ENCODE measurements at places on chromosomes 1 and 21.

DNA sequence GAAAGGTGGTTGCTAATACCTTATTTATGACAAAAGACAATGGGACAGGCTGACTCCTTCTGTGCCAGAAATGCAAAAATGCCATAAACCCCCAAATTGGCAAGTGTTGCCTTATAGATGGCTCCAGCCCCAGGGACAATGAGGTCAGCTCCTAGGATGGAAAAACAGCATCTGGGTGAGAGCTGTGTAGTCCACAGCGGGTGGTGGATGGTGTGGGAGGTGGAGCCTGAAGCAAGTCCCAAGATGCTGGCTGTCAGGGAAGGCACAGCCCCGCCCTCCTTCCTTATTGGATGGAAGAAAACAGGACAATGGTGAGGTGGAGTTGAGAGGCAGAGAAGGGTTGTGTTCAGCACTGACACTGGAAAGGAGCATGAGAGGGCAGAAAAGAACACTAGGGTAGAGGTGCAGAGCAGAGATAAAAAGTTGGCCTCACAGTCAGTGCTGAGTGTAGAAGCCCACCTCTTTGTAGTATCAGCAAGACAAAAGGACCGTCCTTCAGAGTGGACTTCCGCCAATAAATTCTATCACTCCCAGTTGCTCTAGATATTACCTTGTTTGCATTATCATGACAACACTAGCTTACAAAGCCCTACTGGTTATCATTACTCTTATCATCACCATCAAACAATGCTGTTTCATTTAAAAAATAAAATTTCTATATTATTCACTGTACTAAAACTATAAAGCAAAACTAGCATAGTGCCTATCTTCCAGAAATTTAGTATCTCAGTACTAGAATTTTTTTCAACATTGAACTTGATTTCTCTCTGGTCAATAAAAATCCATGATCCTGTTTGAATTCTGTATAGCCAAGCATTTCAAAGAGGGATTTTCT lies 3.7 kb upstream of the SDE2 start:
- peak; percentile 90 for DNase-seq

DNA sequence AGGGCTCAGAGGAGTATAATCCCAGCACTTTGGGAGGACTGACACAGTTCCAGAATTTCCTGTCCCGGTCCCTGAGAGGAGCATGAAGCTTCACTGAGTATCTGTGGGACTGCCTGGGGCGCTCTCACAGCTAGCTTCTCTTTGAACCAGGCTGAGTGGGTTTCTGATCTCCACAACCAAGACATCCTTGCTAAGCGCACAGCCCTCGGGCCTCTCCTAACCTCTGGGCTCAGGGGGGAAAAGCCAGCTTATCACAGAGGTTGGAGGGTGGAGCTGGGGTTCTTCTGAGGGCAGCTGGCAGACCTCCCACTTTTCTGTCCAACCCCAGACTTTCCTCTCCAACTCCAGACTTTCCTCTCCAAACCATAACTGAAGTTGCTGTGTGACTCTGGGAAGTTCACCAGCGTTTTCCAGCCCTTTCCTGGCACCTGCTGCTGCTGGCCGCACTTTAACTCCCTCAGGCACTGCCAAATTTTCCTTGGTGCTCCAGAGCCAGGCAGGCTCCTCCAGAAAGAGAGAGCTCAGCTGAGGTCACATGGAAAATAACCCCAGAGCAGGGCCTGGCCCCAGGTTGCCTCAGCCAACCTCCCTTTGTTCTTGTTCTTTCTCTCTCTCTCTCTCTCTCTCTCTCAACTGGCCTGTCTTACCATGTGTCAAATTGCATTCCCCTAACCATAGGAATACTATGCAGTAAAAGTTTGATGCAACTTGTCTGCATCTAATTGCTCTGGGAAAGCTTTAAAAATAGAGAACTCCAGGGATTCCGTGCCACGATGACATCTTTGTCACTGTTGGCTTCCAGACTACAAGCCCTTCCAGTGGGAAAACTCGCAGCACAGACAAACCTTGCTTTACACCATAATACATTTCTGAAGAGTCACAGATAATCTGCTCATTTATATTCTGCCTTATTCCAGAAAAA lies 49.5 kb downstream of the OLFML2B start:
- no peak for DNase-seq

DNA sequence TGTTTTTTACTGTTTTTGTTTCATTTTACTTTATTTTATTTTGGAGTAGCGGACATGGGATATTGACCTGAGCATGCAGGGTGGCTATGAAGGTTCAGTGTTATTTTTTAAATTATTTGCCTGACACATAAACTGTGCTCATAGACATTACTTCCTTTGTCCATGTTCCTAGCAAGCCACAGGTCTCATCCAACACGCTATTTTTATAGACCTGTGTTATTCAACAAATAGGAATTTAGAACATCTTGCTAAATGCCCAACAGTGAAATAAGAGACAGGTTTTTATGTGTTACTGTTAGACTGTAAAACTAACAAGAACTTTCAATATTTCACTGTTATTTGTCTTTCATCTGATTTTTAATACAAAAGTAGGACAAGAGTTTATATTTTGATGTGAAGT lies 756.4 kb downstream of the KCNT2 start:
- no peak for DNase-seq

DNA sequence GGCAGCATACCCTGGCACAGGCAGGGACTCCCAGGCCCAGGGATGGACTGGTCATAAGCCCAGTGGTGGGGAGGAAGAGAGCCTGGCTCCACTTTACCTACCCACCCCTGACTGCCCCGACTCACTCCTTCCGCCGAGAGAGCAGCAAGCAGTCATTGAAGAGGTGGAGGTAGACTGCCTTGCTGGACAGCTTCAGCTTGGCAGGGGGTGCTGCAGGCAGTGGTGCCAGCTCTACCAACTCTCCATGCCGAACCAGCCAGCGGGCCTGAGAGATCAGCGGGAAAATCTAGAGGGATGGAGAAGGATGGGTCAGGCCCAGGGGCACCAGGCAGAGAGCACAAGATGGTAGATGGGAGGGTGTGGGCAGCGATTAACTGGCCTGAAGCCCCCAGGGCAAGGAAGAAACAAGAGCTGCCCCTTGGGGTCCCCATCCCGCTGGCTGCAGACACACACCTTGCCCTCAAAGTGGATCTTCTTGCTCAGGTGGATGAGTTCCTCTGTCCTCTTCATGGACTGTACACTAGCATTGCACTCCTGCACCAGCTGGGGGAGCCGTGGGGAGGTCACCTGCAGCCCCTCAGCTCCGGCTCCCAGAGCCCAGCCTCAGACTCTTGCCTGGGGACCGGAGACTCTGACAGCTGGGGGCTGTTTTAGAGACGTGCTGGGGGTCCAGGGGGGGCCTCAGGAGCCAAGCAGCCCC lies 7.7 kb downstream of the ARHGEF19 start:
- DNase-seq: peak; percentile 64

DNA sequence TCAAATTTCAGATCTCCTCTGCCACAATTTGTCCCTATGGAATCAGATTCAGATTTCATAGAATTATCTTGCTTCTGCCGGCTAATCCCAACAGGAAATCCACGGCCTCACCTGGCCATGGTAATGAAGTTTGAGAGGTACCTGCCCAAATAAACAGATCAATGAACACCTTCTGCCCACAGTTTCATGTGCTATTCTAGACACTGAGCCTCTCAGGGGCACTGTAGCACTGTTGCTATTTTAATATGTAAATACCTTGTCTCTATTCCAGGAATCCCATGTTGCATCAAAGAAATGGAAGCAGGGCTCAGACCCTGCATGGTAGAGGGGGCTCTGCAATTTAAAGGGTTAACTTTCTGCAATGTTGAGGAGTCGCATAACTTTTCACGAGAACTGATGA lies 593.1 kb downstream of the PTBP2 start:
- DNase-seq: no peak

DNA sequence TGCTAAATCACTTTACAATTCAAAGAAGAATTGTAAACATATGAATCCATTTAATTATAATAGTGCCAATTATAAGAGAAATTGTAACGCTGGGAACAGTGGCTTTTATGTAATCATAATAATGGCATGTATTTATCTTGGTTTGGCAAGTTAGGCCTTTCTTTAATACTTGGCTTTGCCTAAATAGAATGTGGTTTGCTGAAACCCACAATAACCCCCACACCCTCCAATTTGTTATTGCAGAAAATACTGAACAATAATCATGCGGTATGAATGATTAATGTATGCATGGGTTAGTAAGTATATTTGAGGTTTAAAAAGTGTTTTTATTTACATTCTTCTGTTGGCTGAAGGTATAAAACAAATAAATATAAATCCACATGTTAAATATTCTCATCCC lies 138.2 kb downstream of the NFIA start:
- no peak for DNase-seq

DNA sequence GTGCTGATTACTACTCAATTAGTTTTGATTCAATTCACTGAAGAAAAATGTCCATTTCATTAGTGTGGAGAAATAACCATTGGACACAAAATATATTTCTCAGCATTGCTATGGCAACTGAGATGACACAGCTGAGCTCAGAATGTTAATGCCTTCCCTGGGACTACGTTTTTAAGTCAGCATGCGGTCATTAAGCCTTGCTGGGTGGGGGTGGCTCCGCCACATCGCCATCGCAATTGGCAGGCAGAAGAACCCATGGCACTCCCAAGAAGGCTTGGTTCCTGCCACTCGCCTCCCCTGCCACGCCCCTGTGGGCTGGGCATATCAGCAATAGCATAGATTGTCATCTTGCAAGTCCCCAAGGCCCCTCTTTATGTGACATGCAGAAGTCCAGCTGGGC lies 256.7 kb upstream of the CAMK1G start:
- peak; percentile 17 for DNase-seq

- no peak for DNase-seq
These were observed 46.6 kb downstream of the FGGY start for GRCh38 chr1:59343576-59343840.

- DNase-seq: no peak
These were observed 502.5 kb upstream of the ADGRL2 start for GRCh38 chr1:81298266-81298665.

DNA sequence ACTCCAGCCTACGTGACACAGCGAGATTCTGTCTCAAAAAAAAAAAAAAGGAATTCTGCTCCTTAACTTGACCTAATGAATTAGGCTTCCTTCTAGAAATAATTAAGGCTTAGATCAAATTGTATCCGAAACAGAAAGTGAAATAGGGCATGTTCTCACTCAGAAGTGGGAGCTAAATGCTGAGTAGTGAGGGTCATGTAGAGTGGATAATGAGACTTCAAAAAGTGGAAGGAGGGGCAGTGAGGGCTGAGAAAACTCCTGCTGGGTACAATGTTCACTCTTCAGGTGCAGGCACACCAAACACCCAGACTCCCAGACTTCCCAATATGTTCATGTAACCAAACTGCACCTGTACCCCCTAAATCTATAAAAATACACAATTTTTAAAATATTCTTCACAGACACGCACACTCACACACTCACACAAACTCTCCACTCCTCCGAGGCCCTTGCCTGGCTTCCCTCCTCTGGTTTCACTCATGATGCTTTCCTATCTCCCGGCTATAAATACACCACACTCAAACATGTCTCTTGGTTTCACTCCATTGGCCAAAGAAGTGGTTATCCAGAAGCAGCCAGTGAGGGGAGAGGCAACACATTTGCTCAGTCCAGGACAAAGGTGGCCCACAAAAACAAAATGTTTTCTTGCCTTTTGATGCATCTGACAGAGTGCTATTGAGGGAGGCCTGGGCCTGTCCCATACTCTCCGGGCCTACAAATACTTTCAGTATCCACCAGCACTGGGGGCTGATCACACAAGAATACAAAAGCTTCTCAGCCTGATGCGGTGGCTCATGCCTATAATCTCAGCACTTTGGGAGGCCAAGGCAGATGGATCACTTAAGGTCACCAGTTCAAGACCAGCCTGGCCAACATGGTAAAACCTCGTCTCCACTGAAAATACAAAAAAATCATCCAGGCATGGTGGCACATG lies 249.2 kb downstream of the TOMM20 start:
- no peak for DNase-seq

GRCh38 chr1:227908359-227908758 lies 39.4 kb downstream of the WNT9A start:
- no peak for DNase-seq

GRCh38 chr1:56973923-56974742 lies 8.3 kb upstream of the C8B start:
- DNase-seq: no peak

DNA sequence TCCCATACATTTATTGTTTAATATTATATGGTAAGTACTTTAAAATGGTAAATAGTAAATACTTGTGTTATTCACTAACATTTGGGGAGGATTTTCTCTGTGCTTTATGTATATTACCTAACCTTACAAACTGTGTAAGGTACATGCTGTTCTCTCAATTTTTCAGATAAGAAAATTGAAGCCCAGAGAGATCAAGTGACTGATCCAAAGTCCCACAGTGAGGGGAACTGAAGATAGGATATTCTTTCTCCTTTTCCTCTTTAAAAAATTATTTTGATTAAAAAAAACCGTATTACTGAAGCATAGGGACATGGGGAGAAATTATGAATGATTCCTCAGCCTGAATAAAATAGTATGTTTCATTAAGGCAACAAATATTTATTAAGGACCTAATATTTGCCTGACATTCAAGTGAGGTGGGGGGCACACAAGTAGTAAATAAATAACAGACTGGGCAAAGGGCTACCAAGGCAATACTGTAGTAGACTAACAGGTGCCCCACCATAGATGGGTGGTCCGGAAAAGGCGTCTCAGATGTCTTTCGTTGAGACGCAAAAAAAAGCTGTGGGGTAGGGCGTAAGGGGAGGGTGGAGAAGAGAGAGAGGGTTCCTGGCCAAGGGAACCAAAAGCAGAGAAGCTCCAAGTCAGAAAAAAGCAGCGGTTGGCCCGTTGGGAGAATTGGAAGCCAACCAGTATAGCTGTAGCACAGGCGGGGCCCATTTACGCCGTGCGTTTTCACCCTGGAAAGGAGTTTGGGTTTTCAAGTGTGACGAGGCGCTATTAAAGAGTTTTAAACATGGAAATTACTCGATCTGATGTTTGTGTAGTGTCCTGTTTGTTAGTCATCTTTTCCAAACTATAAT lies 944 bp upstream of the AGO3 start:
- peak; percentile 40 for DNase-seq

GRCh38 chr1:210407207-210407886 lies 78.6 kb downstream of the HHAT start:
- peak; percentile 86 for DNase-seq

Data from glutamatergic neuron (in vitro differentiated cells).